Activated T-cell treated with anti-CD3 and anti-CD28 coated beads, Interleukin-2, amount 50 U/mL, for 1 hour (primary cell): ENCODE measurements at places on chromosomes 11 and 22.

- no peak for DNase-seq
Observed at GRCh38 chr11:69280451-69280850, 13.5 kb upstream of the MYEOV start.

DNA sequence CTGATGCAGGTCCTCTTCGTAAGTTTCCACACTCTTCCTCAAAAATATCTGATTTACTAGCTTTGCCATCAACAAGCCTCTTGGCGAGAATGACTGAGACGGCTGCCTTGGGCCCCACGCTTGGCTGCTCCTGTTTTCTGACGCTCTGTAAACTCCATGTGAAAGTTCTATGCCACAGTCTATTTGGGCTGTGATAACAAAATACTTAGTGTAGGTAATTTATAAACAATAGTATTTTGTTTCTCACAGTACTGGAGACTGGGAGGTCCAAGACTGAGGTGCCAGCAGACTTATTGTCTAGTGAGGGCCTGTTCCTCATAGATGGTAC is 123.2 kb upstream of the SORL1-AS1 start:
- DNase-seq, result no peak

DNA sequence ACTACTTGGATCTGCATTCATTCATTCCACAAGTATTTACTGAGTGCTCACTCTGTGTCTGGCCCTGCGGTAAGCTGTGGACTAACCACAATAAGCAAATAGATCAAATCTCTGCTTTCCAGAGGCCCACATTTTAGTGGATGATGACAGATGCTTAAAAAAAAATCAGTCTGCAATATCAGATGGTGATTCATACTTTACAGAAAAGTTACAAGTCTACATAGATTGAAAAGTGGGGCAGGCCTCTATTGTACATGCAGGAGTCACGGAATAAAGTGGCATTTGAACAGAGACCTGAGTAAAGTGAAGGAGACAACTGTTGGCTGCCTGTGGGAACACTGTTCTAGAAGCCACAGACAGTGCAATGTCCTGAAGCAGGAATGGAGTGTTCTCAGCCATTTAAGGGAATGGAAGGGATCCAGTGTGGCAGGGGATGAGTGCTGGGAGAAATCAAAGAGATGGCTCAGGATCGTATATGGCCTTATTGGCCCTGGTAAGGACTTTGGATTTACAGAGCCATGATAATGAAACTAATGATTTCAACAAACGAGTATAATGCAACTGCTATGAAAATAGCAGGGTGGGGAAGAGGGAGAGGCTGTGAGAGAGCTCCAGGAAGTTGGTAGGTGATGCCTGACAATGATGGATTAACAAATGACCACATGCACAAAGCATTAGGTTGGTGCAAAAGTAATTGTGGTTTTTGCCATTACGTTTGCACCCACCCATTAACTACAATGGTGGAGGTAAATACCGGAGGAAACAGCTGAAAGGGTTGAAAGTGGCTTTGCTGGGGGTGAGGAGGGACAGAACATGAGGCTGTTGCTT is 31.1 kb downstream of the TMEM45B start:
- DNase-seq, result no peak

GRCh38 chr11:131665344-131665968 is 295.0 kb downstream of the NTM start:
- DNase-seq, result no peak

DNA sequence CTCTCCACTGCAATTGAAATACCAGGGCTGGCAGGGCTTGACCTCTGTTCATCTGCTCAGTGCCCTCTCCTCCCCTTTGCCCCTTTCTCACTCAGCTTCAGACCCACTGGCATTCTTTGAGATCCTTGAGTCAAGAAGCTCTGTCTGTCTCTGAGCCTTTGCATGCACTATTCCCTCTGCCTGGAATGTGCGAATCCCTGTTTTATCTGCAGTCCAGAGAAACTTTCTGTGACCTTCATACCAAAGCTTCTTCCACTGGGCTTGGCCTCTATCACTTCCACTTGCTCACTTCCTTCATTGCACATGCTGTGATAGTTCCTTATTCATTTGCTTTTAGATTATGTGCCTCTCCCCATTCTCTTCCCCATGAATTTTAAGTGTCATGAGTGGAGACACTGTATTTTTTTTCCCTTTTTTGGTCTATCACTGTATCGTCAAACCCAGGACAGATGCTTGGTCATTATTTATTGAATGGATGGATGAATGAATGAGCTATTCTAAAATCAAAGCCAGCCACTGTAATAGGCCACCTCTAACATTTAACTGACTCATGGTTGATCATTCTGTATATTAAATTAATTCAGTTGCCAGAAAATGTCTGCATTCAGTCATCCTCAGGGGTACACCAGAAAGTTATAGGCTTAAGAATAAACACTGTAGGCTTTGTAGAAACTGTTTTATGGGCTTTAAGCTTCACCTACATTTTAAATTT is 88.7 kb upstream of the TIMP3 start:
- no peak for DNase-seq

- DNase-seq, result no peak
Observed at GRCh38 chr22:22957090-22957489, 69.5 kb downstream of the IGLL5 start.
